Activated CD4-positive, CD25-positive, alpha-beta regulatory T cell treated with anti-CD3 and anti-CD28 coated beads, Interleukin-2, amount 50 U/mL, for 24 hours (primary cell): ENCODE measurements at places on chromosomes 11 and 22.

DNA sequence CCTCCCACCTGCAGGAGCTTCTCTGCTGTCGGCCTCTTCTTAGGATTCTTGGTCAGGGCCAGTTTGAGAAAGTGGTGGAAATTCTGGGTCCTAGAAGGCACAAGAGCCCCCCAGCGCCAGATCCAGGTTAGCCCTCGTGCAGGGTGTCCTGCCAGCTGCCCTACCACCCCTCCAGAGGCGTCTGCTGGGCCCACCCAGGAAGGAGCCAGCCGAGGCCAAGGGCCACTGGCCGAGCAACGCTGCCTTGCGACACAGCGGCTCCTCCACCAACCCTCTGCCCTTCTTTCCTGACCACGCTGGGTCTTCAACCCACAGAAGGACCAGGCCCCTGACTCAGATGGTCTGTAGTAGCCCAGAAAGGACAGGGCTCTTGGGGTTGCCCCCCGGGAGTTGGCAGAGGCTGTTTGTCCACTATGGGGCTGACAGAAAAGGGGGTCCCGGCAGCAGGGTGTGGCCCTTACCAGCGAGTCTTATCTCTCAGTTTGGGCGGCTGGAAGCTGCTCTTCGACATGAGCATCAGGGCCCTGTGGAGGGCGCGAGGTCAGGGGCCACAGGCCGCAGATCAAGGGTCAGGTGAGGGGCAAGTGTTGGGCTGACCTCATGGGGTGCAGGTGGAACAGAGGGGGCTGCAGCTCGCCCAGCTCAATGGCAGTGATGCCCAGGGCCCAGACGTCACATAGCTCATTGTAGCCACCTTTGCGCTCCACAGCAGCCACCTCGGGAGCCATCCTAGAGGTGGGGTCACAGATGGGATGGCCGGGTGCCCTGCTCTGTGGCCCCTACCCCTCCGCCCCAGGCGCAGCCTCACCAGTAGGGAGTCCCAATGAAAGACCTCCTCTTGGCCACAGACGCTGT lies 2.5 kb downstream of the MAP4K2 start:
- no peak for ATAC-seq

DNA sequence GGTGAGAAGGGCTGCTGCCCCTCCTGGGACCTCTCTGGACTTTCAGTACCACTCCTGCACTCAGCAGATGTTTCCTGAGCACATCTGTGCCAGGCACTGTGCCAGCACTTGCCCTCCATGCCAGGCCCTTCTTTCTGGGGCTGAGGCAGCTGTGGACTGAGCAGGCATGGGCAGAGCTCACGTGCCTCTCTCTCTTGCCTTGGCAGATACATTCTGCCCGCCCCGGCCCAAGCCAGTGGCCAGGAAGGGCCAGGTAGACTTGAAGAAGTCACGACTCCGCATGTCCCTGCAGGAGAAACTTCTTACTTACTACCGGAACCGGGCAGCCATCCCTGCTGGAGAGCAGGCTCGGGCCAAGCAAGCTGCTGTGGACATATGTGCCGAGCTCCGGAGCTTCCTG lies 8.3 kb upstream of the ATF4 start:
- no peak for ATAC-seq

- ATAC-seq: no peak
Measured at GRCh38 chr11:118623269-118623655, 15.8 kb downstream of the PHLDB1 start.

- no peak for ATAC-seq
Measured at GRCh38 chr11:10623797-10624761, 55.6 kb upstream of the LYVE1 start.

- peak; percentile 29 for ATAC-seq
Measured at GRCh38 chr11:63680834-63681320, 423 bp upstream of the RTN3 start.

GRCh38 chr11:35146074-35146521 lies 7.1 kb downstream of the CD44 start:
- ATAC-seq: peak; percentile 71

DNA sequence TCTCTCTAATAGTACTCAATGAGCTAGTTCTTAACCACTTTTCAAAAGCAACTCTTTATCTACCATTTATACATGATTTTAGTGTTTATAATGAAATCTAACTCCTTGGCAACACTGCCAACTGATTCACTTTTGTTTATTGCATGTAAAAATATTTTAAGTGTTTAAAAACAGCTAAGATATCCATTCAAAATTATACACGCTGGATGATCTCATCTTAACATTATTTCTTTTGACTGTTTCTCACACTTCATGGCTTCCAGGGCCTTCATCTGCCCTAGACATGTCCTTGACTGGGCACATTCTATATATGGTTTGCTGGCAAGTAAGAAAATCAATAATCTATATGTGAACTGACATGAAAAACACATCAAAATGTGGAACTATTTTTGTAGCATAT lies 414.6 kb upstream of the LUZP2 start:
- ATAC-seq: no peak

DNA sequence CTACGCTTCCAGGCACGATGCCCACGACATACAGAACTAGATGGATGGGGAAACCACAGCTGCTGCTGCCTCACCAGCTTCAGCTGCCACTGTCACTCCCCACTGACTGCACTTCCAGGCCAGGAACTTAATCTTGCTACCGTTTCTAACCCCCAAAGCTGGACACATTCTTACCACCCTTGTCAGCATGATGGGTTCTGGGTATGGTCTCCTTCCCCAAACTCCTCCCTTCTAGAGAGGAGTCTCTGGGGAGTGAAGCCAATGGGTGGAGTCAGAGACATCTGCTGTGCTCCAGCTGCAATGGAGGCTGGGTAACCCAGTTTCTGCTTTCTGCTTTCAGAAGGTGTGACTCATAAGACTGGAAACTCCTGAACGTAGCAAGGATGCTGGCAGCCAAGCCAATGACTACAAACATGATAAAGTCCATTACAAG lies 87.0 kb upstream of the THY1 start:
- peak; percentile 68 for ATAC-seq

GRCh38 chr22:49147171-49147570 lies 680.5 kb downstream of the BRD1 start:
- ATAC-seq: no peak

- no peak for ATAC-seq
Measured at GRCh38 chr22:19694696-19695095, 19.6 kb upstream of the SEPTIN5 start.

- no peak for ATAC-seq
Measured at GRCh38 chr11:76918941-76919386, 58.2 kb downstream of the ACER3 start.

GRCh38 chr11:29306527-29306926 lies 710.3 kb downstream of the KCNA4 start:
- ATAC-seq: no peak

- ATAC-seq: peak; percentile 33
Measured at GRCh38 chr11:95248666-95249467, 17.9 kb upstream of the SESN3 start.

DNA sequence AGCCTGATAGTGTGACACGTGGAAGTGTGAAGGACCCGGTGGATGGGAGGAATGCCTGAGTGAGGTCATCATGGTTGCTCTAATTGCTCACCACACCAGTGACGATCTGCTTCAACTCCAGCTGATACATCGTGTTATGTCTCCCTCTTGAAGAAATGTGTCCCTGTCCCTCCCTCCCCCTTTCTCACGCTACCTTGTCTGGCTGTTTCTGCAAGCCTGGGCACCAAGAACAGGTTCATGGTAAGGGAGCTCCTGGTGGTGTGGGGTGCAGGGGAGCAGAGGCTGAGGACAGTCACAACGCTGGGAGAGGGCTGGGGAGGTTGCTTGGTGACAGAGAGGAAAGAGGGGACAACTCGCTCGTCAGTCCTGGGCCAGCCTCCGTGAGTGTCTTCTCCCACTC lies 413.4 kb downstream of the SOX6 start:
- ATAC-seq: no peak

DNA sequence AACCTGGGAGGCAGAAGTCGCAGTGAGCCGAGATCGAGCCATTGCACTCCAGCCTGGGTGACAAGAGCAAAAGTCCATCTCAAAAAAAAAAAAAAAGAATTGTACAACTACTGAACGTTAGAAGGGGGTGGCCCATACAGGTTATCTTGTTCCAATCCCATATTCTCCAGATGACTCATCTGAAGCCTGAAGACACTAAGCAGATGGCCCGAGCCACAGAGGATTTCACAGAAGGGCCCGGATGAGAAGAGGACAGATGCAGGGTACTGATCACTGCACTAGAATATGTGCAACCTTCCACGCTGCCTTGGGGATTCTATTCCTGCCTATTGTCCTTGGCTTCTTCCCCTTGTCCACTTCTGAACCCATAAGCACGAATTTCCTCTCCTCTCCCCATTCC lies 70.9 kb upstream of the UBASH3B start:
- no peak for ATAC-seq

GRCh38 chr22:40668611-40669411 lies 10.5 kb upstream of the MCHR1 start:
- peak; percentile 76 for ATAC-seq

DNA sequence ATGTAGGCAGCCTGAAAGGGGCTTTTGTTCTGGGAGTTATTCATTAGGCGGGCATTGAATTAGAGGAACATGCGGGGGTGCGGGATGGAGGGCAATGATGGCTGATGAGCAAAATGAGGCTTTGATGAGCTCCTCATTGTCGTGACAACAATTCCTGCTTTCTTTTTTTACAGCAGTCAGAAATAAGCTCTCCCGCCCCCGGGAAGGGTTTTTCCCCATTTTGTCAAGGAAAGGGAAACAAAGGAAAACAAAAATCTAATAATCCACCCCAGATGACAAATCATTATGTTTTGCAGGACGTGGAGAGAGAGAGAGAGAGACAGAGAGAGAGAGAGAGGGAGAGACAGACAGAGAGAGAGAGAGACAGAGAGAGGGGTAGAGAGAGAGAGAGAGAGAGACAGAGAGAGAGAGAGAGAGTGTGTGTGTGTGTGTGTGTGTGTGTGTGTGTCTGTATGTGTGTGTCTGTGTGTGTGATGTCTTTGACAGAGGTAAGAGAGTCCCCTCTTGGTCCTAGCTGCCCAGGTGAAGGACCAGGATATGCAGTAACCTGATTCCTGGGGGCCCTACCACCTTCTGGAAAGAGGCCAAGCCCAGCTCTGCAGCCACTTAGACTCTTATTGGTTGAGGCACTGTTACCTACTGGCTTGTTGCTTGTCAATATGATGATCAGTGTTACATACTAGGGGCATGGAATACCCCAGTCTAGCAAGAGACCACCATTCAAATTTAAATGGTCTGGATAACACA lies 46.7 kb upstream of the PARVA start:
- ATAC-seq: no peak

DNA sequence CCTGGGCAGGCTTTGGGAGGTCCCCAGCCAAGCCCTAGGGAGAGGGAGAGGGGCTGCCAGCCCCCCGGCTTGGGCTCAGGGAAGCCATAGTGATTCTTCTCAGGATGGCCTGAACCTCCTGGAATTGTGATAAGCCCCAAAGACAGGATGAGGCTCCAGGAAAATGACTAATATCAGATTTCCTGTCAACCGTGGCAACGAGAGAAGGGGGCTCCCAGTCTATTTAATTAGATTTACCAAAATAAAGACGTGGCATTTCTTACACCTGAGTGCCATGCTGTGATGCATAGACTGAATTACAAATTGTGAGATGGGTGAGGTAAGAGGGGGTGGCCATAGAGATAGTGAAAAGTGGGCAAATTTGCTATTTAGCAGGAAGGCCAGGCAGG lies 20.4 kb downstream of the SERPINH1 start:
- peak; percentile 36 for ATAC-seq

- ATAC-seq: no peak
Measured at GRCh38 chr11:103850419-103851165, 185.8 kb upstream of the DDI1 start.

DNA sequence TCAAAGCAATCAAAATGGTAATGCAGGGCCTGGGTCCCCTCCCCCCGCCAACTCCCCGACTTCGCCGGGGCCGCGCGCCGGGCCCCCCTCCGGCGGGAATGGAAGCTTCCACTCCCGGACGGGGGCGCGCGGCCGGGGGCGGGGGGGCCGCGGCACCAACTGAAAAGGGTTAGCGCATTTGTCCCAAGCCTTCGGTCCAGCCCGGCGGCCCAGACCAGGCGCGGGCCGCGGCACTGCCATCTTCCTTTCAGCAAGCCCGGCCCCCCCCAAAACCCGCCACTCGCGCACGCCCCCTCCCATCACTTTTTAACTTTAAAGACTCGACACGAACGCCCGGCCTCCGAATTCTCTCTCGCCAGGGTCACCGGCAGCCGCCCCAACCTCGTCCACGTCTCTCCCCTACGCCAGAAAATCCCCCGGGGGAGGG lies 2.8 kb downstream of the PHF21B start:
- no peak for ATAC-seq

GRCh38 chr22:46471901-46472721 lies 65.3 kb downstream of the CELSR1 start:
- ATAC-seq: no peak

GRCh38 chr11:116384876-116385275 lies 387.9 kb downstream of the BUD13 start:
- ATAC-seq: no peak

DNA sequence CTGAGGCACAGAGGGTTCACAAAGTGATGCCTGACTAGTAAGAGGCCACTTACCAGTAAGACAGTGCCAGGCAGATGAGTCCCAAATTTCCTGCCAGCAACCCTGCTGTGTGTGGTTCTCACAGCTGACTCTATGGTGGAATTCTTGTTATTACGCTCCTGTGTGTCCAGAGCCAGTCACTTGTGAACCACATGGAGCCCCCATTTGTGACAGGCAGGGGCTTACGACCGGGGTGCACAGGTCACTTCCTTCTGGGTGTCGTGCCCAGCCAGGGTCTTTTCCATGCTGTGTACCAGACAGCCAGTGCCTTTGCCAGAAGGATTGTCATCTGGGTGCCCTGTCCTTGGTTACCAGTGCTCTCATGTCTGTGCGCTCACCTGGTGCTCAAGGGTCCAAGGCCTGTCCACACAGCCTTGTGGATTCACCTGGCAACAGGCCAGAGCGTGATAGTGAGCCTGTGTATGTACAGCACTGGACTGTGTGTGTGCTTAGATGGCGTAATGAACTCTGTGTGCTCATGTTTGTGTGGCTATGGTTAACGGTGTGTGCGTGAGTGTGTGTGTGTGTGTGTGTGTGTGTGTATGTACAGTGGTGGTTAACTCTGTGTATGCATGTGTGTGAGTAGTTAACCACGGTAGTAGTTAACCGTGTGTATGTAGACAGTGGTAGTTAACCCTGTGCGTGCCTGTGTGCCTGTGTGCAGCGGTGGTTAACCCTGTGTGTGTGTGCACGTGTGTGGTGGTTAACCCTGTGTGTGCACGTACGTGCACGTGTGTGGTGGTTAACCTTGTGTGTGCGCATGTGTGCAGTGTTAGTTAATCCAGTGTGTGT lies 18.6 kb downstream of the GRAMD4 start:
- no peak for ATAC-seq

GRCh38 chr22:22425356-22425755 lies 83.2 kb downstream of the ZNF280B start:
- ATAC-seq: no peak

- ATAC-seq: no peak
Measured at GRCh38 chr11:131748151-131749050, 378.0 kb downstream of the NTM start.
